Myocyte (in vitro differentiated cells): ENCODE measurements at places on chromosomes 12 and 14. TPM values are rescaled to one million over a fixed set of nuclear protein-coding genes. Genes with fewer than 3 reads are reported as not detected.

- DNase-seq: no peak
These were observed 121.2 kb upstream of the SLC38A2 start for GRCh38 chr12:46493834-46494181.

GRCh38 chr14:64937821-64938193 lies 4.7 kb downstream of the GPX2 start:
- peak; percentile 44 for DNase-seq

DNA sequence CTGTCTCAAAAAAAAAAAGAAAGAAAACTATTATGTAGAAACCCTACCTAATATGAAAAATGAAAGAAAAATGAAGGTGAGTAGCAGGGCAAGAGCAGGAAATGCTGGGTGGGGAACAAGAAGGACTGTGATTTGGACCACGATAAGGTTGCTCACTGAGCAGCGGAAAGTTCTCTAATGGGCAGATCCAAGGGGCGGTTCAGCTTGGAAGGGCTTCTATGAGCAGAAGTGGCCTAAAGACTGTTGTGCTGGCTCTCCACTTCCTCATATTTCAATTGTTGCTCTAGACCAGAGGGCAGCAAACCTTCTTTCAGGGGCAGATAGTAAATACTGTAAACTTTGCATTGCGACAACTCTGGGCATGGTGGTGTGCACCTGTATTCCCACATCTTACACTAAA lies 16.3 kb upstream of the NFYB start:
- no peak for DNase-seq

DNA sequence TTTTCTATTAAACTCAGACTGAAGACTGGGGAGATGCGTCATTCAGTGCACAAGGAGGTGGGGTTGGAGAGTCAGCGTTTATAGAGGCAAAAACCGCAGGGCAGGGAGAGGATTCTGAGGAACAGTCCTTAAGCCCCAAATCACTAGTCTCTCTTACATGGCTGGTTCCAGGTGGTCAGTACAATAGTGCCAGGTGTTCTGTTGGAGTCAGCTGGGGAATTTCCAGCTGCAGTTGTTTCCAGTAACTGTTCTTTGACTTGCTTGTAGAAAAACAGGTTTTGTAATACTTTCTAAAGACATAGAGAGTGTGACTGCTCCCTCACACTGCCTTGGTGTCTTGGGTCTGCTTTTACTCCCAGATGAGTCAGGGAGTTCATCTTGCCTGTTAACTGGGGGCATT lies 192.2 kb downstream of the TMTC3 start:
- peak; percentile 59 for DNase-seq

- peak; percentile 33 for DNase-seq
These were observed 66.5 kb upstream of the MAX start for GRCh38 chr14:65168840-65169239.

- no peak for DNase-seq
These were observed 5.9 kb downstream of the SDR9C7 start for GRCh38 chr12:56928262-56928661.

- no peak for DNase-seq
These were observed 18.4 kb downstream of the SLC2A3 start for GRCh38 chr12:7917392-7918267.

GRCh38 chr14:30240685-30241084 lies 313.0 kb upstream of the PRKD1 start:
- no peak for DNase-seq

DNA sequence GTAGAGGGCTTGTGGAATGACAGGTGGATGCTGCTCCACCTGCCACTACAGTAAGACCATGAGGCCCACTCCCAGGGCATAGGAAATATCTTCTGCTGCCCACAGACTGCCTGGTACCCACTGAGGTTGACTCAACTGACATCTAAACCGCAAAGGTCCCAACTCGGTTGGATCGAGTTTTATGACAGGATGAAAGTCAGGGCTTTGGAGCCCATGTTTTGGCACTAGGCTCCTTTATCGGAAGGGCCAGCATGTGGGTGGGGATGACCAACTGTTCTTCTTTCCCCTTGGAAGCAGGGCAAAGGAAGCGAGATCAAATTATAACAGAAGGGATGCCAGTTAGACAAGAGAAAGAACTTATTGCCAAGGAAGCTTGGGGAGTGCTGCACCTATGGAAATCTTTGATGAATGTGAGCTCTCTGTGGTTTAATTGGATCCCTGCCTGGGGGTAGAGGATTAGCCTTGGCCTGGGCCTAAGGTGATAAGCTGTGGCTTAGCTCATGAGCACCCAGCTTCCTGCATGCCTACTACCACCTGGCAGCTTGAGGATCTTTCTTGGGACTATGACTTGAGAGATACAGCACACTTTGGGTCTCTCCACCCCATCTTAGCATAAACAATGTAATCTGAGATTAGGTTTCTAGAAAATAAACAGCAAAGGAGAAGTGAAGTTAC lies 121.8 kb downstream of the KCNA5 start:
- peak; percentile 71 for DNase-seq

DNA sequence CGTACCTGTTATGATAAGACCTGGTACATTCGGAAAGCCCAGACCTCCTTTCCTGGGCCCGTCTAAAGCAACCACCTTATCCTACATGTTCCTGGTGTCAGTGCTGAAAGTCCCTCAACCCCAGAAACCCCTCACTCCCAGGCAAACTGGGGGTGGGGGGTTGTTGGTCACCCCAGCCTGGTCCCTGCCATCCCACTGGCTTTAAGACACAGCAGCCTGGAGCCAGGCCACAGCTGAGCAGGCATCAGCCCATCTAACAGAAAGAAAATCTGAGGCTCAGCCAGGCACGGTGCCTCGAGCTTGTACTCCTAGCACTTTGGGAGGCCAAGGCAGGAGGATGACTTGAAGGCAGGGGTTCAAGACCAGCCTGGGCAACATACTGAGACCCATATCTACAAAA lies 4.5 kb downstream of the SELPLG start:
- no peak for DNase-seq

DNA sequence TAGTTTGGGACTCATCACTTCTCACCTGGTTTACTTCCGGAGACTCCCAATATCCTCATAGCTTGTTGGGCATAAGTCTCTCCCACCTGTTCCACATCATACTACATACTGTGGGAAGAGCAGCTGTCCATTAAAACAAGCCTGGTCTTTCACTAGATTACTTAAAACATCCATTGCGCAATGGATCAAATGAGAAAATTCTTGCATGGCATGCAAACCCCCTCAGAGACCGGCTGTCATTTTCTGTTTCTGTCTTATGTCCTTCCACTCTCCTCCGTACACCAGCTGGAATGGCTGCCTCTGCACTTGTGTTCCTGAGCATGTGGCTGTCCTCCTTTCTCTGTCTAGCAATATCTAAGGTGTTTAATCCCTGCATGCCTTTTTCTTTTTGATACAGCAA lies 265.6 kb downstream of the TMEM117 start:
- peak; percentile 85 for DNase-seq

- no peak for DNase-seq
These were observed 368.6 kb upstream of the RGS6 start for GRCh38 chr14:71563492-71564153.

DNA sequence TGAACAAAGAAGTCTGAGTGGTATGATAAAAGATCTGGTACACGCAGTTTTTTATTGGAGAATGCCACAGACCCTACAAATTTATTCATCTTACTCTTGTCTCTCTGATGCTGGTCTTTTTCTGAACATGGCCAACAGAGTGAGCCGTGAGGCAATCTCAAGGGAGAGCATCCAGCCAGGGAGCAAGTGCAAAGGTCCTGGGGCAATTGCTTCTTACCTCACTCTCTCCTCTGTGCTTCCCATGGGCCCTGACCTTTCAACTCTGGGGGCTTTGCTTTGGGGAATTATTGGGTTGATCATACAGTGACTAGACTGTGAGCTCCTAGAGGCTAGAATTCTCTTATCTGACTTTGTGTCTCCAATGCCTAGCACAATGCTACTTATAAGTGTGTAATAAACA lies 171.7 kb downstream of the MYRFL start:
- DNase-seq: no peak

DNA sequence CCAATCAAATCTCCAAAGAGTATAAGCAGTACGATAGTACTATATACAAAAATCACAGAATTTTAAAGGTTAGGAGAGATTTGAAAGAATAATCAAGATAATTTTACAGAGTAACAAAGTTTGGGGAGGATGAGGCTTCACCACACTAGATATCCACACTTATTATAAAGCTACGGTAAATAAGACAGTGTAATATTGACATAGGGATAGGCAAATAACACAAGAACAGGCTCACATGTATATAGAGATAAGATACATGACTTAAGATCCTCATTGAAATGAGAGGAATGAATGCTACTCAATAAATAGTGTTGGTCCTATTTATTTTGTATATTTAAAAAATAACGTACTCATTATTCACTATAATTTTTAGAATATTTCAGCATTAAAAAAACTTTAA lies 26.2 kb downstream of the NUMB start:
- DNase-seq: no peak

DNA sequence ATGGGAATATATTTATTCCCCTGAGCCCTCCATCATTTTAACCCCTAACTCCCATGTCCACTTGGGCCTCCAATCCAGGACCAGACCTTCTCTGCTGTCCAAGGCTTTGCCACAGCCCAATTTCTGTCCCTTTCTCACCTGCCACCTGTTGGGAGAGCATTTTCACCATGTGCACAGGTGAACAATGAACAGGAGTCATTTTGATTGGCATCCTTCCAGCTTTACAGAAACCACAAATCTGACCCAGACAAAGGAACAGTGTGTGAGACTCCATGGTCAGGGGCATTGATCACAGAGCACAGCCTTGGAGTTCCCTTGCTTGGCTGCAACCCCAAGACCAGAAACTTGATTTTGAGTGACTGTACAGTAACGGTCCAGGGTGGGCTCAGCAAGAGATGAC lies 91.9 kb downstream of the CRACR2A start:
- no peak for DNase-seq

DNA sequence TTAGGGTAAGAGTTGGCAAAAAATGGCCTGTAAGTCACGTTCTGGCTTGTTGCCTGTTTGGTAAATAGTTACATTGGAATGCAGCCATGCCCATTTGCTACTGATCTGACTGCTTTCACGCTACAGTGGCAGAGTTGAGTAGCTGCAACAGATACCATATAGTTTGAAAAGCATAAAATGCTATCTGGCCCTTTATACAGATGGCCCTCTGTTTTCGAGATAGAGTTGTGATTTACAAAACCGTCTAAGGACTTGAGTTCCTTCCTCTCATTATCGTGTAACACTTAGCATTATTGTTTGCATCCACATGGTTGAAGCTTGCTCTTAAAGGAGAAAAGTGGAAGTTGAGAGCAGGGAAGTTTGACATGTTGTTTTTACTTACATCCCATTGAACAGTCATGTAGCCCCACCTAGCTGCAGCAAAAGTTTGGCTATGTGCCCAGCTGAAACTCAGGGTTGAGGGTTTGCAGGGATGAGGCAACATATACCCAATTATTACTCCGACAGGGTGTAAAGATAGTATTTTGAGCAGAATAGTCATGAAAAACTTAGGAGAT lies 11.3 kb upstream of the SCFD1 start:
- DNase-seq: peak; percentile 64

DNA sequence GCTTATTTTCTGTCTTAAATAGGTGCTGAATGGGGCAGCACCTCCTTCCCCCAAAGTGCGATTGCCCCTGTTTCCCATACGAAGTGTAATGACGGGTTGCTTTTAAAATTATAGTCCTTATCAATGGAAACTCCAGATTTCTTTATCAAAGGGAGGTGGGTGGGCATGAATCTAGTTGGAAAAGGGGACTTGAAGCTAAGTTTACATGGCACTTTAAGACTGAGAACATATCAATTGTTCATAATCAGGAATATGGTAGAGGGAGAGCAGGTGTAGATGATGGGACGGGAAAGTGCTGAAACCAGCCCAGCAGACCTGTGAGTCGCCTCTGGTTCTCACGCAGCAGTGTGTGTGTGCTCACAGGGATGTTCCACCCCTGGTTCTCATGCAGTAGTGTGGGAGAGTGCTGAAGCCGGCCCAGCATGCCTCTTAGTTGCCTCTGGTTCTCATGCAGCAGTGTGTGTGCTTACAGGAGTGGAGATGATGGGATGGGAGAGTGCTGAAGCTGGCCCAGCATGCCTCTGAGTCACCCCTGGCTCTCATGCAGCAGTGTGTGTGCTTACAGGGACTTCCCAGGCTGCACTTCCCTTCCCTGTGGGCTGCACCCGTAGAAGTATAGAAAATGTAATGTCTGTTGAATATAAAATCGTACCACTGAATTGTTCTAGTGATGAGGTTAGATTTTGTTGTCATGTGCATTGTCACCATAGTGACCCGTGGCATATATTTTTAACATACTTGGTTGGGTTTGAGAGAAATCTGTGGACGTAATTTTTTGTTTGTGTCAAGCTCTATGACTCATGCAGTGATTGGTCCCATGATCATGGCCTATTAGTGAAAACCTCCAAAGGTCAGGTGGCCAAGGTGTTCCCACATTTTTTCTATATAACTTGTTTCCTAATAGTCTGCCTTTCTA lies 51.6 kb downstream of the GPATCH2L start:
- DNase-seq: peak; percentile 66

DNA sequence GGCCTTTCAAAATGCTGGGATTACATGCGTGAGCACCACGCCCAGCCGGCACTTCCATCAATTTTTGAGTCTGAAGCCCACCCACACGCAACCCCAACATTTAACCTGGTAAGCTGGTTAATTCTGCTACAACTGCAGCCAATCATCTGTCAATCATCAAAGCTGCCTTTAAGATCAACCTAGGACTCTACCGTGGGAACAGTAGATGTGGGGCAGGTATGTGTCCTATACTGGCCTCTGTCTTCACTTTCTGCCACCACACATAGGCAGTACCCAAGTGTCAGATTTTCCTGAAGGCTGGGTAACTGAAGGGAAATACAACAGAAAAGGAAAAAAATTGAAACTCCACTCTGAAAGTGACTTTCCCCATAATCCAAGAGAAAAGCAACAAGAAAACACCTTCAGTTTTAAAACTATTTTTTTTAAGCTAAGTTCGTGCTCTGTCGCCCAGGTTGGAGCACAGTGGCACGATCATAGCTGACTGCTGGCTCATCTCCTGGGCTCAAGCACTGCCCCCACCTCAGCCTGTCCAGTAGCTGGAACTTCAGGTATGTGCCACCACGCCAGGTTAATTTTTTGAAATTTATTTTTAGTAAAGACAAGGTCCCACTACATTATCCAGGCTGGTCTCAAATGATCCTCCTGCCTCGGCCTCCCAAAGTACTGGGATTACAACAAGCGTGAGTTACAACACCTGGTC lies 22.2 kb downstream of the VCPKMT start:
- DNase-seq: no peak

Gene G2E3
- 12.3 and 13.2 TPM in 2 replicates for total RNA-seq

Gene CPNE6
- not detected in 2 replicates for total RNA-seq

Gene KCNC2
- total RNA-seq: not detected in 2 replicates

Gene NAA25
- 28.7 and 40.9 TPM in 2 replicates for total RNA-seq

Gene PRIM1
- 1.7 TPM in 2 replicates for total RNA-seq

Gene ZC3H14
- 65.0 and 68.7 TPM in 2 replicates for total RNA-seq

Gene PLBD2
- total RNA-seq: 25.9 and 30.8 TPM in 2 replicates

Gene APOF
- total RNA-seq: not detected in 2 replicates
